ENCODE measurements at places on chromosomes 5 and 9.

- peak; percentile 75 for DNase-seq
Observed at GRCh38 chr9:36328798-36329411, 70.7 kb upstream of the GNE start.

GRCh38 chr9:72827950-72828731 is 124.7 kb downstream of the ALDH1A1 start:
- no peak for DNase-seq

DNA sequence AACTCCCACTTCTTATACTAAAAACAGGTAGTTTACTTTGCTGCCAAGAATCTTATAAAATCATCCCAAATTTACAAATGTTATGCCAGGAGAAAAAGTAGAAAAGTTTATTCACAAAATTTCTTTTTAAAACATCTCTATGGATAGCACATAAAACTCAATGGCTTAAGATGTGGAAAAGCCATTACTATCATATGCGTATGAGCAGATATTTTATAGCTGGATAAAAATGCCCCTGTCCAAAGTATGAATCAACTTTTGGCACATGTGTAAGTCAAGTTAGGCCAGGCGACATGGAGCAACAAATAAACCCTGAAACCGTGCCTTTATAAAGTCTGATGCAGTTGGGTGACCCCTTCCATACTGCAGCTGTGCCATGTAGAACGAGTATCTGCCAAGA is 38.6 kb upstream of the FBP1 start:
- DNase-seq, result no peak

GRCh38 chr9:8978334-8978733 is 1178.8 kb upstream of the DMAC1 start:
- no peak for DNase-seq

DNA sequence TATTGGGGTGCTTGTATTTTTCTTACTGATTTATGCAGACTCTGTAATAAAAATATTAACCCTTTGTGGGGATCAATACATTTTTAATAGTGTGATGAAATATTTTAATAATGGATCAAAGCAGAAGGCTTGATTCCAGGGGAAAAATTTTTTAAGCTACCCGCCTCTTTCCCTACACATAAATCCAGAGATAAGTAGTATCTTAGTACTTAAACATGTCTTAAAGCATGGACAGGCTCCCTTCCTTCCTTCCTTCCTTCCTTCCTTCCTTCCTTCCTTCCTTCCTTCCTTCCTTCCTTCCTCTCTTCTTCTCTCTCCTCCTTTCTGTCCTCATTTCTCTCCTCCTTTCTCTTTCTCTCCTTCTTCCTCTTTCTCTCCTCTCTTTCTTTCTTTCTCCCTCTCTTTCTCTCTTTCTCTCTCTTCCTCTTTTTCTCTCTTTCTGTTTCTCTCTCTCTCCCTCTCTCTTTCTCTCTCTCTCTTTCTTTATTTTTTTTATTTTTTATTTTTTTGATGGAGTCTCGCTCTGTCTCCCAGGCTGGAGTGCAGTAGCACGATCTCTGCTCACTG is 78.0 kb upstream of the SPRY4 start:
- no peak for DNase-seq

DNA sequence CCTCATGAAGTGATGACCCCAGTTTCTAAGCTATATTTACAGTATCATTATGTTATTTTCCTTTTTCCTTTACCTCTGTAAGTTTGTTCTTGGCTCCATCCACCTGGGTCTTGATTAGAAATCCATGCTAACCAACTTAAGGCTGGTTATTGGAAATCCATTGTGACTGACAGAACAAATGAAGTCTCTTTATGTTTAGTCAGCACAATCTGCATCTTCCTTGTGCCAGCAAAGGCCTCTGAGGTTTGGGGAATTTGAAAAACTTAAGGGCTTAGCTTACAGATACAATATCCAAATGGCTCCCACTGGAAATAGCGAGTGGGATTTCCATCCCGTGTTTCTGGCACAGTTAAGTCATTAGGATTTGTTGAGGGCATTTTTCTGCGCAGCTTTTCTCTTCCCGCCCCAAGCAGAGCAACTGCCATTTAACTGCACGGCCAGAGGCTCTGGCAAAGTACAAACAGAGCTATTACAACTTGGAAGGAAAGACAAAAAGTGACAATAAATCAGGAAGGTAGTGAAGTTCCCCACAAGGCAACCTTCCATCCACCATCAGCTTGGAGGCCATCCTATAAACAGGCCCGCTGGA is 64.2 kb downstream of the DCP2 start:
- DNase-seq, result no peak

- DNase-seq, result no peak
Observed at GRCh38 chr5:55521881-55522280, 12.9 kb downstream of the PLPP1 start.

DNA sequence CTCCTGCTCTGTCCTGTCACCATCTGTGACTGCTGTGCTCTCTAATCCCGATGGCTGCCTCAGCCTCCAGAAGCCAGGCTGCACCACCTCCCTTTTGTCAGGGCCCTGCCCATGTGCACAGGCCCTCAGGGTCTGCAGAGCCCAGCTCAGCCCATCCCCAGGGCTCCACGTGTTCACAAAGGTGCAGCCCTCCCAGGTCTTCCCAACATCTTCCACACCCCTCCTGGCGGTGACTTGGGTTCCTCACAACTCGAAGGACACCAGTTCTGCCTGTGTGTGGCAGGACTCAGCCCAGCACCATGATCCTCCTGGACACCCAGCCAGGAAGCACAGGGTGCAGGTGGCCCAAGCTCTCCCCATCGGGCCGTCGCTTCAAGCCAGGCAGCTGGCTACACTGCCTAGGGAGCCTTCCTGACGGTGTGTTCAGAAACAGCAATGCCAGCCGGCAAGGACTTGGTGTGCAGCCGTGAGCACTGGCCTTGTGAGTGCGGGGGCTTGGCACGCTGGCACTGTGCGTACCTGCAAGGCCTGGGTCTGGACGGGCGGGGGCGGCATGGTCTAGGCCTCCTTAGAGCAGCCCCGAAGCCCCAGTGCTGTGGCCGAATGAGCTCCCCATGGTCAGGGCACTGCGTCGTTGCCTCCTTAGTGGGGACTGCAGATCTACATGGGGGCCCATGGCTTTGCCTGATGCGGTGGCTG is 96.1 kb downstream of the MRPL36 start:
- no peak for DNase-seq

DNA sequence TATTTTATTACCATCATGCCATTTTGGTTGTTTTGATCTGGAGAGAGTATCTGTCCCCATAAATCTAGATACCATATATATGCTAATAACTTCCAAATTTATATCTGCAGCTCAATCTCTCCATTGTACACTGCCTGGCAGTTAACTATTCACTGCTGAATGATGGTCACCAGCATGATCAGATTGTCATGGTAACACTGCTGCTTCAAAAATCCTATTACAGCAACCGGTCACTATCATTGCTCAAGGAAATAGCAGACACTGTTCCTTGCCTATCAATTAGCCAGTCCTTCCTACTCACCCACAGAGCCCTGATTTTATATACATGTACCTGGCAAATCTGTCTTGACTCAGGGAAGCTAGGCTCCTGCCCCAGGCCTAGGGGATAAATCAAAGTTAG is 11.5 kb downstream of the REEP5 start:
- no peak for DNase-seq

DNA sequence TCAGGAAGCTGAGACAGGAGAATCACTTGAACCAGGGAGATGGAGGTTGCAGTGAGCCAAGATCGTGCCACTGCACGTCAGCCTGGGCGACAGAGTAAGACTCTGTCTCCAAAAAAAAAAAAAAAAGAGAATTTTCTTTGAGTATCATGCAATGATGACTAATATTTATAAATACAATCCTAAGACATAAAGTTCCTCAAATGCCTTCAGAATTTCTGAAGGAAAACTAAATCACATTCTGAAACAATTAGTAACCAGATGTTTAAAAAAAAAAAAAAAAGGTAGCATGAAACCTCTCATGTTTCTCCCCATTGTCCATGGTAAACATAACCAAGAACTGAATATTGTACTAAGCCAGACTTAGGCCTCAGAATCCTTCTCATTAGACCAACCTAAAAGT is 23.1 kb downstream of the MLLT3 start:
- DNase-seq, result no peak

DNA sequence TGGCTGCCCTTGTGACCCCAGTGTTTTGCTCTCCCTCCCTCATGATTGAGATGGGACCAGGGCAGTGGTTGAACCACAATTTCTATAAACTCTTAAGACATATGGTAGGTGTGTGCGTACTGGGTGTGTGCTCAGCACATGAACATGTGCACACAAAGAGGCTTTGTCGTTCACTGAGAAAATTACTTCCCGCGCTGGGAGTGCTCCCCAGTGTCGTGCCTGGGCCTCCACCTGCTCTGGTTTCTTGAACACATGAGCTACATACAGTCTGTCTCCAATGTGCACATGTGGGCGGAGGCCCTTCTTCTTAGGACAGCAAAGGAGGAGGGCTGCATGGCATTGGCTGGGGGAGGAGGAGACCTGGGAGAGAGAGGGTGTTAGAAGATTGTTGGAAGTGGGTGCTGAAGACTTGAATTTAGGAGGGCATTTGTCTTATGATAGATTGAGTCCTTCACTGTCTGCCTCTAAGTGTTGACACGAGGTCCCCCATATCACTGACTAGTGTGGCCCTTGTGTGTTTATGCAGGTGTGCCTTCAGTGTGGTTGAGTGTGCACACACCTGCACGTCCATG is 170.0 kb downstream of the CACNA1B start:
- DNase-seq, result peak; percentile 12

DNA sequence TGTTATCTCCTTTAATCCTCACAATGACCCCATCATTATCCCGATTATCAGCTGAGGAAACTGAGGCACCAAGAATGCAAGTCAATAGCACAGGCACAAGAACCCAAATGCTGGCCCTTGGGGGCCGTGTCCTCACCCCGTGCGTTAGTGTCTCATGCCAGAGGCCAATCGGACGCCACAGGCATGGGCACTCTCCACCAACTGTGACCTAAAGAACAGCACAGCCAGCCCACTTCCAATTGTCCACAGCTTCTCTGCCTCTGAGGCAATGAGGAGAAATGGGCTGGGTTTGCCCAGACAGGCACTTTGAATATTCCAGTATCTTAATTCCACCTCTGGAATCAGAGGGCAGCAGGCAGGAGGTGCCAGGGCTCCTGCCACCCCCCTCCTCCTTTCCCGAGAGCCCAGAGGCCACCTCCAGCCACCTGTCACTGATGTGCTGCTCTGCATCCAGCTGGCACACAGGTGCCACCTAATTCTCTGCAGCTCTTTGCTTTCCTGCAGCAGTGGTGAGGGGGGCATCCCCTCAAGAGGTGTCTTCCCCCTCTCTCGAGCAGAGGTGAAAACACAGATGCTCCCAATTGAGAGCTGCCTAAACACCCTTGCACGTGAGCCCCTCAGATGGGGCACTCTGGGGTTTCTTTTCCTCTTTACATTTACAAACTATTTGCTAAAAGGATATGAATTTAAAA is 107.5 kb downstream of the ROR2 start:
- no peak for DNase-seq

All from cardiac muscle cell (in vitro differentiated cells and primary cell).